ENCODE measurements at places on chromosomes 12 and 14.

- DNase-seq = no peak
Measured at GRCh38 chr12:48973941-48974673, 2.6 kb upstream of the WNT10B start.

DNA sequence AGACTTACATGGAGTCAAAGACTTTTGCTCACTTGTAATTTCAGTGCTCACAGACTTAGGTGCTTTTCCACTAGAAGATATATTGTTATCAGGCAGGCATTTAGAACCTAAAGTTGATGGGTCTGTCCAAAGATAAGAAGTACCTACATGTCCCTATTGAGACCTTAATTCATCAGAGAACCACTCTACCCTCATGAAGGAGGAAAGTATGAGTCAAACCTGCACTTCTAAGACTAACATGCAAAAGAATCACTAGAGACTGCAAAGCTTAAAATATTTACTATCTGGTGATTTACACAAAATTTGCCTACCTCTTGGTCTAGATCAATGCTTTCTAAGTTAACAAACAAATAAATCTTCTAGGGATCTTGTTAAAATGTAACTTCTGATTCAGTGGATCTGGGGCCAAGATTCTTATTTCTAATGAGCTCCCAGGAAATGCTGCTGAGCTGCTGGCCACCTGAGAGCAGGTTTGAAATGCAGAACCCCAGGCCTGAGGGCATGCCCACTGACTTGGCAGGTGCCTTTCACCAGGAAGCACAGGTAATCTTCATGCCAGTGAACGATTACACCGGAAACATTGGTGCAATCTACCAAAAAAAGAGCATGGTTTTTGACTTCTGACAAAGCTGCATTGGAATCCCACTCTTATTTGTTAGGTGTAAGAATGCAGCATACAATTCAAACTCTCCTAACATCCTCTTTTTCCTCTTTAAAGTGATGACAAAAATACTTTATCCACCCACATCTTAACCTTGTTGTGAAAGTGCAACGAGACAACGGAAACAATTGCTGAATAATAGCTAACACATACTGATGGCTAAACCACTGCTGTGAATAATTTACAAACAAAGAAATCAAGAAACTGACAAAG lies 214.2 kb downstream of the ADAMTS20 start:
- no peak for DNase-seq

DNA sequence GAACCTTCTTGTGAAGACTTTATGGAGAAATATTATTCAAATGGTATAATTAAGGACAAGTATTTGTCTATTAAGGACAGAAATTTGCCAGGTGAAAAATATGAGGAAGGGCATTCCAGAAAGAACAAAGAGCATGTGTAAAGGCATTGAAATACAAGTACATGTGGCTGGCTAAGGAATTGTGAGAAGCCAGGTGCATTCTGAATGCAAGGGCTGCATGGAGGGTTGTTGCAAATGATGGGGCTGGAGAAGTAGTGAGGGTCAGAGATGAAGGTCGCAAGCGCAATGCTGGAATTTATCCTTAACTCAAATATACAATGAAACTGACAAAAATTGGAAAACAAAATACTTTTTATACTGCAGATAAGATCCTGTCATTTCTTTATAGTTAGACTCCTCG lies 437.7 kb downstream of the ADAMTS20 start:
- DNase-seq = no peak

- DNase-seq = no peak
Measured at GRCh38 chr12:104049278-104049902, 597 bp downstream of the GLT8D2 start.

GRCh38 chr14:31510222-31510621 lies 22.4 kb upstream of the GPR33 start:
- no peak for DNase-seq

DNA sequence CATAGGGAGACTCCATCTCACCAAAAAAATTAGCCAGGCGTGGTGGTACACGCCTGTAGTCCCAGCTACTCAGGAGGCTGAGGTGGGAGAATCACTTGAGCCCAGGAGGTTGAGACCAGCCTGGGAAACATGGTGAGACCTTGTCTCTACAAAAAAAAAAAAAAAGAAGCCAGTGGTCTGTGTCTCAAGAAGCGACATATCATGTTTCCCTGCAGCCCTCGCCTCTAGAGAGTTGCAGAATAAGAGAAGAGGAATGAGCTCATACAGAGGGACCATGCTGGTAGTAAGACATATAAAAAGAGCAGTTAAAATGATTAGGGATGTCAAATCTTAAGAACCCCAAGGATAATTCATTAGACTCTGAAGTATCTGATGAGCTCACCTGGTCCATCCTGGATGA lies 39.4 kb upstream of the BICDL1 start:
- DNase-seq = no peak

DNA sequence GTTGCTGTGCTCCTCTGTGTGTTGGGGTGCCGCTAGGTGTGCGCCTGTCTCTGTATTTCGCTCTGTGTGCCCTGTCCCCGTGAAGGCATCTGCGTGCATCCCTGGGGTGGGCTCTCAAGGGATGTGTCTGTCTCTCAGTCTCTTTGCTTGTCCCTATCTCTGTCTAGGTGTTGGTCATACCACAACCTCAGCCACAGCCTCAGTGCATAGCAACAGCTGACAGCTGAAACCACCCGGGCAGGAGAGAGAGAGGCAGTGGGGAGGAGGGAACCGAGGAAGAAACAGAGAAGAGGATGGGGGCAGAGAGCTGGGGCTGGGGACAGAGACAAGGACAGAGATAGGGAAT lies 953 bp upstream of the NXPH4 start:
- DNase-seq = no peak

DNA sequence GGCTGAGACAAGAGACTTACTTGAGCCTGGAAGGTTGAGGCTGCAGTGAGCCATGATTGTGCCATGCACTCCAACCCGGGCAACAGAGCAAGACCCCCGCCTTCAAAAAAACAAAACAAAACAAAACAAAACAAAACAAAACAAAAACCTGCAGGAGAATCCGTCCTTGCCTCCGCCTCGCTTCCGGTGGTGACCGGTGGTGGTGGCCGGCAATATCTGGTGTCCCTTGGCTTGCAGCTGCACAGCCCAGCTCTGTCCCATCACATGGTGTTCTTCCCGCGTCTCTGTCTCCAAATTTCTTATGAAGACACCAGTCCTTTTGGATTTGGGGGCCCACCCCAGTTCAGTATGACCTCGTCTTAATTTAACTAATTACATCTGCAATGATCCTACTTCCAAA lies 10.0 kb downstream of the SMIM41 start:
- no peak for DNase-seq

DNA sequence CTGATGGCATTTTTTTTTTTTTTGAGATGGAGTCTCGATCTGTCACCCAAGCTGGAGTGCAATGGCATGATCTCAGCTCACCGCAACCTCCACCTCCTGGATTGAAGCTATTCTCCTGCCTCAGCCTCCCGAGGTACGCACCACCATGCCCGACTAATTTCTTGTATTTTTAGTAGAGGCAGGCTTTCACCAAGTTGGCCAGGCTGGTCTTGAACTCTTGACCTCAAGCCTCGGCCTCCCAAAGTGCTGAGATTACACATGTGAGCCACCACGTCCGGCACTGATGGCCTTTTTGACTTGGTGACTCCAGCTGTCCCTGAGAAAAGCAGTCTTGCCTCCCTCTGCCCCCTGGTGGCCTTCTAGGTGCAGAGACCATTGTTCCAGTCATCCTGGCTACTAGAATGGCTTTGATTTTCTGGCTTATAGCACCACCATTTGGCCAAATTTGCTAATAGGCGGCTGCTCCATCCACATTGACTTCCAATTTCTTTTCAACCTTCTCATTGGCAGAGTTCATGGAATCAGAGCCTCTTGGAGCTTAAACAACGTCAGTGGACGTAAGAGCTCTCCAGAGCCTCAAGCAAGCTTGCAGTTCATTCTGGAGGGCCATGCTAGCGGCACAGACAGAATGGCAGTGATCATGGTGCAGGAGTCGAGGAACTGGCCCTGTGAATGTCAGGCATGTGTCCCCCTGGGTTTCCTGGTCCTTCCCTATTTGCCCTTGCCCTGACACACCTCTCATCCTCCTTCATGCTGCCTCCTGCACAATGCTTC lies 25.4 kb upstream of the EIF4B start:
- peak; percentile 71 for DNase-seq

DNA sequence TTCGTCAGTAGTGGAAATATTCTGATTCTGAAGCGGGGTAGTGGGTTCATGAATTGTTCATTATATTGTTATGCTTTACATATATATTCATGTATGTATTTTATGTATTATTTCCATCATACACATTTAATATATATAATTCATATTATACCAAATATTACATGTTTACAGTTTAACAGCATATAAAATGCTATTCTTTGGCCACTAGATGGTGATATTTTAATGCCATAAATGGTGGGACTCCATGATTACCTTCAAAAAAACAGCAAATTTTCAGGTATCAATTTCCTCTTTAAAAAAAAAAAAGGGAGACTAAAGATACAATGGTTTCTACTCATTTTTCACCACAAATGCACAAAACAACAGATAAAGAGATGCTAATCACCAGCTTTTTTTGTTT lies 41.0 kb downstream of the BDKRB1 start:
- no peak for DNase-seq

DNA sequence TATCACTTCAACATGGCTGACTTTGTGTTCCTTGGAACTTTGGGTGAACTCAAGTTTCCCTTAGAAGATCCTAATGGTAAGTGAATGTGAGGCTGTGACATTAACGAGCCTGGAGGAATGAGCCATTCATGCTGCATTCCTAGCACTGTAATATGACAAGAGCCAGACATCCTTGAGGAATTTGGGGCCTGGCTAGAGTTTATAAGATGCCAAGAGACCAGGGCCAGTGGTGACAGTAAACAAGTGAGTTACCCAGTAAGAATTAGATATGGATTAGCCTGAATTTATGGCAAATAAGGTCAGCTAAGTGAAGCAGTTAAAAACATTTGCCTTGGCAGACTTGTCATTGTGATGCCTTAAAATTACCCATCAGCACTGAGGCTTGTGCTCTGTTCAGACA lies 232.4 kb downstream of the AKAP6 start:
- no peak for DNase-seq

DNA sequence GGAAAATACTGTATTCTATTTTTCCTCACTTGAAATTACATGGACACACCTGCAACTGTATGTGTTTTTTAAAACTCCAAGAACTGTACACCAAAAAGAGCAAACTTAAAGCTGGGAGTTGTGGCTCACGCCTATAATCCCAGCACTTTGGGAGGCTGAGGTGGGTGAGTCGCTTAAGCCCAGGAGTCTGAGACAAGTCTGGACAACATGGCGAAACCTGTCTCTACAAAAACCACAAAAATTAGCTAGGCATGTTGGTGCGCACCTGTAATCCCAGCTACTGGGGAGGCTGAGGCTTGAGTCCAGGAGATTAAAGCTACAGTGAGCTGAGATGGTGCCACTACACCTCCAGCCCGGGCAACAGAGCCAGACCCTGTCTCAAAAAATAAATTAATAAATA lies 95.9 kb downstream of the SINHCAF start:
- no peak for DNase-seq

DNA sequence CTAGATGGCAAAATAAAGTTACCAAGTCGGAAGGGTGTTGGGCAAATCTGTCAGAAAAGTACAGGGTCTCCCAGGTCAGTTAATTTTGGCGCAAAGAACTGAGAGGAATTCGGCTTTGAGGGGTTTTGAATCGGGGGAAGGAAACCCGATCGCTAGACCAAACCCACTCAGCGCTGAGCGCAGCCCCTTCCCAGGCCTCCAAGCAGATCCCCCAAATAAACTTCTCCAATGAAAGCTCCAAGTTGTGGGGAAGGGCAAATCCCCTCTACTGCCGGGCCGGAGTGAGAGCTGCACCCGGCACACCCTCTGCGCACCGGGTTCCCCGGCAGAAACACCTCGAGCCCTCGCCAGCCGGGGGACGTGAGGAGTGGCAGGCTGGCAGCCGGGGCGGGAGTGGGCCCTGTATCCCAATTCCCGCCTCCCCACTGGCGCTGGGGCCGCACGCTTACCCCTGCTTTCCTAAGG lies 441 bp downstream of the E2F7 start:
- DNase-seq = peak; percentile 14

DNA sequence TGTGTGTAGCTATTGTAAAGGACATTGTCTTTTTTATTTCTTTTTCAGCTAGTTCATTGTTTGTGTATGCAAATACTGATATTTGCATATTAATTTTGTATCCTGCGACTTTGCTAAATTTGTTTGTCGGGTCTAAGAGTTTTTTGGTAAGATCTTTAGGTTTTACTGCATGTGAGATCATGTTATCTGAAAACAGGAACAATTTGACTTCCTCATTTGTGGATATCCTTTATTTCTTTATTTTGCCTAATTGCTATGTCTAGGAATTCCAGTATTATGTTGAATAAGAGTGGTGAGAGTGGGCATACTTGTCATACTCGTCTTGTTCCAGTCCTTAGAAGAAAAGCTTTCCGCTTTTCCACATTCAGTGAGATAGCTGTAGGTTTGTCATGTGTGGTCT lies 28.8 kb downstream of the SIX4 start:
- no peak for DNase-seq

- no peak for DNase-seq
Measured at GRCh38 chr12:22089486-22089885, 43.5 kb downstream of the CMAS start.

GRCh38 chr12:22047494-22047893 lies 1.5 kb downstream of the CMAS start:
- no peak for DNase-seq

DNA sequence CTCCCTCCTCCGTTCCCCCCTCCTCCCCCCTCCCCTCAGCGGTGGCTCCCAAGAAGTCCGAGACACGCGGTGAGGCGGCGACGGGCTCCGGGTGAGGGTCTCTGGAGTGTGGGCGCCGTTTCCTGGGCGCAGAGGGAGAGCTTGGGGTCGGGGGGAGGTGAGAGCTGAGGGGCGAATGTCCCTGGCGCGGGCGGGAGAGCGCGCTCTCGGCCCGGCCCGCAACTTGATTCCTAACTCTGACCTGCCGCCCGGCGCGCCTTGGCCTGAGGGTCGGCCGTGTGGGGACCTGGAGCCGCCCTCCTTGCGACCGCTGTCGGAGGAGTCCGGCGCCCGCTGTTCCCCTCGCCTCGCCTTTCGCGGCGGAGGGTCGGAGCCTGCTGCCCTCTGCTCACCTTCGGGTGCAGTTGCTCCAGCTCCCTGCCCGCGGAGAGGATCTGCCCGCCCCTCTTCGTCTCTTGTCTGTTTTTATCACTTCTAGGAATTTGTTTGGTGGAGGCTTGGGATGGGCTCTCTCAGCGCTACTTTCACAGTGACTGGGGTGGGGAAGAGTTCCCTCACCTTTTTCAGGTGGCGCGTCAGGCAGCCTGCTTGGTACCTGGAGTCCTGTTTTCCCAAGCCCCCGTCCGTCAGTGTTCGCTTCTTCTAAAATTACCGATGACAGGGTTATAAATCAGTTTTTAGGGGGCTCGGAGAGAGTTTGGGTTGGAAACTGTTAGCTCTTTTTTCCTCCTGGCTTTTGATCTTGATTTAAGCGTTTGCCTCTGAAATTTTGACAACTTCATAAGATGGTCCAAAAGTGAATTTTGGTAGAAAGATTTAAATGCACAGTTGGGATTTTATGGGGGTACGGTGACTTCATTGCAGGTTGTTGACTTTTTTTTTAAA lies 495 bp downstream of the ADIPOR2 start:
- peak; percentile 12 for DNase-seq

DNA sequence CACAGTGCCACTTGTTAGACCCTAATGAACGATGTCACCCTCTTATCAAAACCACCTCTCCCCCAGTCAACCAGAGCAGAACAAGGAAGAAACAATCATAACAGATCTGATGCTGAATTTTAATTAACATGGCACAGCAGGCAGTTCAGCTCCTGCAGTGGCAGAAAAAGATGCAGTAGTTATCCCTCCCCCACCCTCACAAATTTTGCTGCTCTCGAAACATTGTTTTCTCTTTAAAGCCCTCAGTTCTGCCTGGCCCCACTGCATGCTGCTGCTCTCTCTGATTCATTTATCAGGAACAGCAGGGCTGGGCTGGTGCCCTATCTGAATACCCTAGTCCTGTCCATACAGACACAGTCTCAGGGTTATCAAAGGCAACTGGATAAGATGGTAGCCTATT lies 12.2 kb downstream of the CCDC175 start:
- no peak for DNase-seq
